ENCODE measurements at places on chromosomes 7 and 10.

GRCh38 chr10:1425879-1426278, 311.4 kb downstream of the ADARB2 start:
- no peak for DNase-seq

DNA sequence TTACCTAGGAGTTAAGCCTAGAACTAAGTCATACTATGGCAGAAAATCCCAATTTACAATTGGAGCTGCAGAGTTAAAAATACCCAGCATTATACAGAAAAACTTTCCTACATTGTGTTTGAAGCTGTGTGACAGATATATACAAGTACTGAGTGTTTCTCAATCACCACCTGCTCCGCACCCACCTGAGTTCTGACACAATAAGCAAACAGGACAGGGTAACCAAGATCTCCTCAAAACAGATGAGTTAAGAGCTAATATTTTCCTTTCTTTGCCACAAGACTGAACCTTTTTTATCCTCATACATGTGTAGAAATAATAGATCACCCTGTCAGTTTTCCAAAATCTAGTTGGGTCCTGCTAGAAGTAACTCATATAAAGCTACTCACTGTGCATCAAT, 186.3 kb downstream of the DOCK4 start:
- no peak for DNase-seq

DNA sequence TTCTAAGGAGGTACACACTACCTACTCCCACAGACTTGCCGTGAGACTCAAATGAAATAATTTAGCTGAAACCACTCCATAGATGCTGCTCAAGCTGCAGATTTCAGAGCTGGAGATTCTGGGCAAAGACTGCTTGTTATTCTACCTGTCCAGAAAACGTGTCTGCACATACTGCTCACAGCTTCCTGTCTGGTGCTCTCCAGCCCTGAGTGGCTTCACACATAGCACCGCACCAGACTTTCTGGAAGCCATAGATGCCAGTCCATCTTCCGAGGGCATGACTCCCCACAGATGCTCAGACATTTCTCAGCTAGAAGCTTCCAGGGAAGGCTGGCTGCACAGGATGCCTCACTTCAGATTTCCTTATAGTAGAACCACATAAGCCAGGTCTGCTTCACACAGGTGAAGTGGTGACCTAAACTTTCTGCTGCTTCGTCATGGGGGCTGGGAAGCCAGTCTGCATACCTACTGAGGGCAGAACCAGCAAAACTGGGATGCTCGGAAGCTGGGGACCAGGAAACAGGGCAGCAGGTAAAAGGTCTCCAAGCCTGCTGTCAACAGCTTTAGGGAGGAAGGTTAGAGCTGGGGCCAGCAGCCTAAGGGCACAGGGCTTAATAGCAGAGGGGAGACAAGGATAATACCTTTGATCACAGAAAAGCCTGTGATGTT, 18.2 kb downstream of the CCDC6 start:
- DNase-seq, result no peak

- DNase-seq, result no peak
Measured at GRCh38 chr10:739403-739802, 49.9 kb upstream of the DIP2C start.
